ENCODE measurements at places on chromosomes 4 and X.
A peak's percentile ranks its signal among the peaks of the same experiment; 100 is the strongest.

DNA sequence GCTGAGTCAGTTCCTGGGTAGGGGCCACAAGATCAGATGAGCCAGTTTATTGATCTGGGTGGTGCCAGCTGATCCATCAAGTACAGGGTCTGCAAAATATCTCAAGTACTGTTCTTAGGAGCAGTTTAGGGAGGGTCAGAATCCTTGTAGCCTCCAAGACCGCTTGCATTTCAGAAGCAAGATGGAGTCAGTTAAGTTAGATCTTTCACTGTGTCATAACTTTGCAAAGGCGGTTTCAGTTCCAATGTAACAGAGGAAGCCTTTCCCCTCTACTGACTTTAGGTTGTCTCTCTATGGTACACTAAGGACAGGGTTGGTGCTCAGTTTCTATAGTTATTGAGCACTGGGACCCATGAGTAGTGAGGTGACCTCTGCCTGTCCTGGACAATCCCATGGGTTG is 127.3 kb upstream of the WDR1 start:
- no peak overlapping the region for H3K27ac ChIP-seq
- no peaks in the 10 kb centered on the region for H3K36me3 ChIP-seq
- no peaks in the 10 kb centered on the region for H3K4me1 ChIP-seq
- no peaks in the 10 kb centered on the region for H3K27me3 ChIP-seq
- no peak overlapping the region for H3K4me3 ChIP-seq
- DNase-seq, result no peak

DNA sequence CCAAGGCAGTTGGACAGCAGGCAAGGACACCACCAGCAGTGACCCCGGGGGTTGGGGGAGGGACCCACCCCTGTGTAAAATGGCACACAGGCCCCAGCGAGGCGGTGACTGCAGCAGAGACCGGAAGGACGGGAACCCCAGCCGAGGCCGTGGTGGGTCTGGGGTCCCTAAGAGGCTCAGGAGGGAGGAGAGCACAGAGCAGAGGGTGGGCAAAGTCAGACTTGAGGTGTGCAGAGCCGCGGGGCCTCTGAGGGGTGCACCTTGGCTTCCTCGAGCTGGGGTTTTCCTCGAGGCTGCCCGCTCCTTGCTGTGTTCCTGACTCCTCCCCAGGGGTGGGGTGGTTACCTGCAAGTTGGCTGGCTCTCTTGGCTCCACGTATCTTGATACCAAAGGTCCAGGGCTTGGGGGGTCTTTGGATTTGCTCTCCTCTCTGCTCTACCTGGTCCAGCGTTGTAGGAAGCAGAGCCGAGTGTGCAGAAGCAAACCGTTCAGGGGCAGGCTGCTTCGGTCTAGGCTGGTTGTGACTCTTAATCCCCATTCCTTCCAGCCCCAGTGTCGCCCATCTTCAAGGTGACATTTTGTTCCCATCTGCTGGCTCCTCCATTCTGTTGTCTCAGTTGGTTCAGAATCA is 37.9 kb upstream of the SORCS2 start:
- H3K27ac ChIP-seq, result no peak overlapping the region
- no peaks in the 10 kb centered on the region for H3K4me1 ChIP-seq
- peaks cover 57% of the 10 kb centered on the region for H3K27me3 ChIP-seq
- no peak for DNase-seq
- H3K36me3 ChIP-seq, result no peaks in the 10 kb centered on the region

DNA sequence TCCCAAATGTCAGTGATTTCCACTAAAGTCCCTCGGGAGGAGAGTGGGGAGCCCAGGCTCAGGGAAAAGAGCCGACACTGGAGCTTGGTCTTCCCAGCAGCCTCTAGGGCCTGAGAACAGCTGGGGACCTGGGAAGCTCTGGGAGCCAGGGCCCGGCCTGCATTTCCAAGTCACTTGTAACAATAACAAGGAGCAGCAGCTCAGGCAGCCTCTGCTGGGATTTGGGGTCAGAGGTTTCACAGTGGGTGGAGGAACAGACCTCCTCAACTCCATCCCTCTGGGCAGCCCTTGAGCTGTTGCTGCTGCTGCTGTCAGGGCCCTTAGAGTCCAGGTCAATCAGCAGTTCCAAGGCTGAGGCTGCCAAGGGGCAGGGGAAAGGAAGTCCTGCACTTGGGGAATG is 11.1 kb downstream of the STARD8 start:
- H3K4me3 ChIP-seq, result no peak overlapping the region
- peaks cover 6% of the 10 kb centered on the region for H3K4me1 ChIP-seq
- H3K27me3 ChIP-seq, result peaks cover 7% of the 10 kb centered on the region
- peak; percentile 43 for DNase-seq

GRCh38 chrX:44451056-44451455 is 91.6 kb downstream of the FUNDC1 start:
- no peaks in the 10 kb centered on the region for H3K36me3 ChIP-seq
- H3K27ac ChIP-seq, result no peak overlapping the region
- no peak overlapping the region for H3K4me3 ChIP-seq
- H3K27me3 ChIP-seq, result no peaks in the 10 kb centered on the region

GRCh38 chr4:172393220-172393619 is 580.0 kb downstream of the GALNTL6 start:
- no peak overlapping the region for H3K27ac ChIP-seq
- H3K4me3 ChIP-seq, result no peak overlapping the region
- H3K4me1 ChIP-seq, result no peaks in the 10 kb centered on the region
- H3K27me3 ChIP-seq, result no peaks in the 10 kb centered on the region

- H3K4me3 ChIP-seq, result no peak overlapping the region
- no peak for DNase-seq
- no peaks in the 10 kb centered on the region for H3K36me3 ChIP-seq
- H3K27me3 ChIP-seq, result peaks cover 5% of the 10 kb centered on the region
- H3K4me1 ChIP-seq, result no peaks in the 10 kb centered on the region
Observed at GRCh38 chr4:41294445-41295062, 37.8 kb downstream of the UCHL1 start.

GRCh38 chr4:121462660-121463261 is 81.9 kb upstream of the QRFPR start:
- H3K27me3 ChIP-seq, result peaks cover 2% of the 10 kb centered on the region
- peak; percentile 61 for DNase-seq
- no peaks in the 10 kb centered on the region for H3K4me1 ChIP-seq

GRCh38 chr4:108287834-108288413 is 119.2 kb upstream of the LEF1 start:
- no peaks in the 10 kb centered on the region for H3K4me1 ChIP-seq
- peaks cover 7% of the 10 kb centered on the region for H3K27me3 ChIP-seq
- no peak for DNase-seq
- H3K36me3 ChIP-seq, result no peaks in the 10 kb centered on the region

GRCh38 chrX:37746218-37746941 is 33.5 kb upstream of the CYBB start:
- no peaks in the 10 kb centered on the region for H3K36me3 ChIP-seq
- no peaks in the 10 kb centered on the region for H3K4me1 ChIP-seq

DNA sequence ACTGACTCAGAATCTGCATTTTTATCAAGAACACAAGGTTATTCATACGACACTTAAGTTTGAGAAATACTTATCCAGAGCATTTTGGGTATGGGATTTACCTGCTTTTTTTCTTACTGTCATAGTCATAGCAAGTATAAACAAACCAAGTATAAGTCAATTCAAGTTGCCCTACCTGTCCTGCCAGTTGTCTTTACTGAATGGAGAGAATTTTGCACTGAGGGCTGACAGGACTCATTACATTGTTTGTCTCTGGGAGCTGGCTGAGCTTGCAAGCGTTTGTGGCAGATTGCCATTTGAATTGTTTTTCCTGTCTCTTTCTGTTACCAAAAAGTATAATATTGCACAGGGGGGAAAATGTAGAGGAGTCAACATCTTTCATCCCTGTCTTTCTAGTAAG is 278.9 kb upstream of the MAGEC2 start:
- DNase-seq, result no peak
- no peak overlapping the region for H3K27ac ChIP-seq
- no peaks in the 10 kb centered on the region for H3K36me3 ChIP-seq
- H3K4me1 ChIP-seq, result no peaks in the 10 kb centered on the region

DNA sequence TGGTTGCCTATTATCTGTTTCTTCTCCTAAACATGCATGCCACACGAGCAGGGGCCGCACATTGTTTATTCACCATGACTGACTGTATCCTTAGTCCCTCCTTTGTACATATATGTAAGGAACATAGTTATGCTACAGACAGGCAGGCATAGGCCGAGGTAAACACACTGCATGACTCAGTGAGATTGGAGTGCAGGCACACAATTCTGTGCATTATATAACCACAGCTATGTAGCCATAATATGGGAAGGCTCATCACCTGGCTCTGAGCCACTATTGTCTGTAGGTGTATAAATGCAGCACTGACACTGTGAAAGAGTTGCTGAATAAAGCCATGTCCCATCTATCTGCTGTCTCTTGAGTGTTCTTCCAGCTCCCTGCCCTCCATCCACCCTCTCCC is 431.6 kb downstream of the IDS start:
- H3K36me3 ChIP-seq, result no peaks in the 10 kb centered on the region
- no peaks in the 10 kb centered on the region for H3K27me3 ChIP-seq
- H3K4me3 ChIP-seq, result no peak overlapping the region
- no peaks in the 10 kb centered on the region for H3K4me1 ChIP-seq

- no peak overlapping the region for H3K27ac ChIP-seq
- DNase-seq, result no peak
- no peaks in the 10 kb centered on the region for H3K4me1 ChIP-seq
- peaks cover 53% of the 10 kb centered on the region for H3K27me3 ChIP-seq
- H3K36me3 ChIP-seq, result no peaks in the 10 kb centered on the region
Observed at GRCh38 chr4:84483688-84484087, 15.4 kb downstream of the NKX6-1 start.

DNA sequence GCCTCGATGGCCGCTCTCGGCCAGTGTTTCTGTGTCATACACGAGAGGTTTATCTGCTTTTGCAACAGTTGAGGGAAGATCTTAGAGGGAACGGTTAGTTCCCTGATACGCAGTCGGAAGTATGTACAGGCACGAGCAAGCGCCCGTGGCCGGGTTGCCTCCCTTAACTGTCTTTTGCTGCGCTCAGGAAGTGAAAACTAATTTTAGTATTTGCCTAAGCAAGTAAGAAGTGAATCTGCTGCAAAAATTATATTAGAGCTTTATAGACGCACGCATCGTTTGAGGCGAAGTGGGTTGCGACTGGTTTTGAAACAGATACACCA is 695 bp downstream of the MTM1 start:
- H3K4me3 ChIP-seq, result peak overlapping the region; percentile 92
- peak overlapping the region; percentile 65 for H3K27ac ChIP-seq
- peaks cover 3% of the 10 kb centered on the region for H3K4me1 ChIP-seq
- peak; percentile 43 for DNase-seq

- H3K27me3 ChIP-seq, result no peaks in the 10 kb centered on the region
- peaks cover 6% of the 10 kb centered on the region for H3K4me1 ChIP-seq
- peak; percentile 53 for DNase-seq
- H3K4me3 ChIP-seq, result no peak overlapping the region
Observed at GRCh38 chrX:20361081-20361889, 94.6 kb upstream of the RPS6KA3 start.

- H3K36me3 ChIP-seq, result no peaks in the 10 kb centered on the region
- H3K4me1 ChIP-seq, result no peaks in the 10 kb centered on the region
- no peak overlapping the region for H3K27ac ChIP-seq
- no peak overlapping the region for H3K4me3 ChIP-seq
Observed at GRCh38 chr4:81635739-81636138, 164.0 kb upstream of the RASGEF1B start.

DNA sequence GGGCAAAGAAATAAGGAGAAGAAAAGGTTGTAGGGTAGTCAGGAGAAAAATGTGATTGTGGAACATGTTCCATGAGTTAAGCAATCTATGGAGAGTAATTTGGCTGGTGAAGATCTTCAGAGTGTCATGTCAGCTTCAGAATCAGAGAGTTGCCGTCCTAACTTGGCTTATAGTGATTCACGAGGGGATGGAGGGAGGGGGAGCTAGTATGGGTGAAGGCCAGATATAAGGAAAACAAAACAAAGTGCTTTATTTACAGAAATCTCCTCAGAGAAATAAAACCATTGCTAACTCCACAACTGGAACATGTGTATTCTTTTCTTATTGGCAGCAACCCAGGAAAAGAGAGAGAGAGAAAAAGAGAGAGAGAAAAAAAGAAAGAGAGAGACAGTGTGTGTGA is 256.5 kb upstream of the NRK start:
- DNase-seq, result no peak
- no peak overlapping the region for H3K4me3 ChIP-seq
- H3K27ac ChIP-seq, result no peak overlapping the region
- H3K36me3 ChIP-seq, result no peaks in the 10 kb centered on the region
- no peaks in the 10 kb centered on the region for H3K27me3 ChIP-seq

DNA sequence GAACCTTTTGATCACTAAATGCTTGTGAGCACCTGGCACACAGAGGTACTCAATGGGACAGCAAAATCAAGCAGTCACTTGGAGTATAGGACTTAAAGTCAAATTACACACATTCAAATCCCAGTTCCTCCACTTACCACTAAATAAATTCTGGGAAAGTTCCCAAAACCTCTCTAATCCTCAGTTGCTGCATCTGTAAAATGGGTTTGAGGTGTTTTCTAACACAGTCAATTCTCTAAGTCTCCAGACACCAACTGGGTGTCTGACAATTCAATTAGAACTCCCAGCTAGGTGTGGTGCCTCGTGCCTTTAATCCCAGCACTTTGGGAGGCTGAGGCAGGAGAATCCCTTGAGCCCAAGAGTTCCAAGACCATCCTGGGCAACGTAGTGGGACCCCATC is 19.0 kb downstream of the QDPR start:
- H3K27me3 ChIP-seq, result no peaks in the 10 kb centered on the region
- peaks cover 3% of the 10 kb centered on the region for H3K4me1 ChIP-seq
- H3K4me3 ChIP-seq, result no peak overlapping the region
- H3K27ac ChIP-seq, result no peak overlapping the region

- H3K27ac ChIP-seq, result no peak overlapping the region
- H3K4me1 ChIP-seq, result peaks cover 1% of the 10 kb centered on the region
- no peak overlapping the region for H3K4me3 ChIP-seq
- H3K36me3 ChIP-seq, result no peaks in the 10 kb centered on the region
- peaks cover 7% of the 10 kb centered on the region for H3K27me3 ChIP-seq
Observed at GRCh38 chr4:173013232-173013930, 155.2 kb upstream of the GALNT7 start.

DNA sequence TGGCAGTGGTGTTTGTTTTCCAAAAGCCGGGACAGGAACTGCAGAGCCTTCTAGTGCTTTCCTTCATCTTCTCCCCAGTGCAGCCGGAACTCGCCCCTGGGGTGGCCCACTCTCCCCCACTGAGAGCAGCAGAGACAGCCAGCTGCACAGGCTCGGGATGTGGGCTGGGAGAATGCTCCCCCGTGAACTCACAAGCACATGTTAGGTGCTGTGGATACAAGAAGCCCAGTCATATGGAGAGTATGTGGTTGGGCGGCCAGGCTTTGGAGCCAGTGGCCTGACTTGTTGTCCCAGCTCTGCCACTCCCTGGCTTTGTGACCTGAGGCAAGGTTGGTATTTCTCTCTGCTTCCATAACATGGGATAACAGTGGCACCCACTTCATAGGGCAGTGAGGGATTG is 9.4 kb upstream of the KIAA0232 start:
- no peak overlapping the region for H3K27ac ChIP-seq
- H3K36me3 ChIP-seq, result no peaks in the 10 kb centered on the region
- H3K27me3 ChIP-seq, result peaks cover 26% of the 10 kb centered on the region
- peaks cover 3% of the 10 kb centered on the region for H3K4me1 ChIP-seq

GRCh38 chr4:53852343-53852742 is 212.1 kb downstream of the CHIC2 start:
- peaks cover 27% of the 10 kb centered on the region for H3K4me1 ChIP-seq
- no peaks in the 10 kb centered on the region for H3K27me3 ChIP-seq
- no peak overlapping the region for H3K4me3 ChIP-seq
- no peaks in the 10 kb centered on the region for H3K36me3 ChIP-seq
- H3K27ac ChIP-seq, result peak overlapping the region; percentile 93

- no peak for DNase-seq
- no peak overlapping the region for H3K4me3 ChIP-seq
- no peak overlapping the region for H3K27ac ChIP-seq
Observed at GRCh38 chr4:92170340-92170739, 133.4 kb upstream of the GRID2 start.
